ENCODE measurements at places on chromosomes 12 and 14.
A peak's percentile ranks its signal among the peaks of the same experiment; 100 is the strongest.

DNA sequence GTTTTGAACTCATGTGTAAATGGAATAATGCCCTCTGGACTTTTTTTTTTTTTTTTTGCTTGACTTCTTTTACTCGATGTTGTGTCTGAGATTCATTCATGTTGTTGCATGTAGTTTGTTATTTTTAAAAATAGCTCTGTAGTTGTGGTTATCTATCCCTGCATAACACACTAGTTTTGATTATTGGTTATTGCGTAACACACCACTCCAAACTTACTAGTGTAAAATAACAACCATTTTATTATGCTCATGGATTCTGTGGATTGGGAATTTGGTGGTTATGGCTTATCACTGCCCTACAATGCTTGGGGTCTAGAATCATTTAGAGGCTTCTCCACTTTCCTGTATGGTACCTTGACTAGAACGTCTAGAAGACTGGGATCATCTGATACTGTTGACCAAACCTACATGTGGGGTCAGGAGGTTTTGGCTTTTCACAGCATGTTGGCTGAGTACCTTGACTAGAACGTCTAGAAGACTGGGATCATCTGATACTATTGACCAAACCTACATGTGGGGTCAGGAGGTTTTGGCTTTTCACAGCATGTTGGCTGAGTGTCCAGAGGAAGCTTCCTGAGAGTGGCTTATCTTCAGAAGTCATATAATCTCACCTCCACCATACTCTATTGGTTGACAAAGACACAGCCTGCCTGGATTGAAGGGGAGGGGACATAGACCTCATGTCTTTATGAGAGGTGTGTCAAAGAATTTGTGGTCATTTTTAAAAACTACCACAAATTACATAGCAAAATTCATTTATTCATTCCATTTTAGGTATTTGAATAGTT, 11.6 kb downstream of the VRK1 start:
- DNase-seq: no peak

- DNase-seq: no peak
Measured at GRCh38 chr14:71711619-71712018, 220.6 kb upstream of the RGS6 start.

DNA sequence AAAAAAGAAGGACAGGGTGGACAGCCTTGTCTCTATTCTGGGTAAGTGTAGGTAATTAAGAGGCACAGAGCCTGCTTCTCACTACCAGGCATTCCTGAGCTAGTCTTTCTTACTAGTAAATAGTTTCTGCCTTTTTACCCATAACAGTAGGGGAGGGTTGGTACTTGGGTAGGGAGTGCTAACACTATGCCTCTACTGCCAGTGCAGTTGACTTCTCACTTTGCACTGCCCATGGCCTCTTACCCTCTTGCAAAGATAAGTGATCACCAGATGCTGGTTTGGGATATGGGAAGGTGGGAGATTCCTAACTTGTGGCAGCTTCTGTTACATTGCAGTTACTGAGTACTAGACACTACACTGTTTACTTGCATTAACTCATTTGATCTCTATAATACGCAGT, 11.6 kb downstream of the AHSA1 start:
- DNase-seq: no peak

DNA sequence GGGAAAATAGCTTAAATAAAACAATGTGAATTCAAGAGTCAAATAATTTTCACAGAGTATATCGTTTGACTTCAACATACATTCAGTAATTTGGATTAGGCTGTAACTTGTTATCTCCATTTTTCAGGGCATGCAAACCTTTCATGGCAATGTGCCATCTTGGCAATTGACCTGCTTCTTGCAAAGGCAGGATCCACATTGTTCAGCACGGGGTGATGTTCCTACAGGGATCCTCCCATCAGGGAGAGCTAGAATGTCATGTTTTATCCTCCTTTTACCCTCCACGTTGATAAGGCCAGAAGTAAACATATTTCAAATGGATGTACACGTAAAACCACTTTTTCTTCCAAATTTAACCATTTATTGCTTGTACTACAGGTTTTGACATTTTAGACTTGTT, 314.4 kb downstream of the GALC start:
- no peak for DNase-seq

DNA sequence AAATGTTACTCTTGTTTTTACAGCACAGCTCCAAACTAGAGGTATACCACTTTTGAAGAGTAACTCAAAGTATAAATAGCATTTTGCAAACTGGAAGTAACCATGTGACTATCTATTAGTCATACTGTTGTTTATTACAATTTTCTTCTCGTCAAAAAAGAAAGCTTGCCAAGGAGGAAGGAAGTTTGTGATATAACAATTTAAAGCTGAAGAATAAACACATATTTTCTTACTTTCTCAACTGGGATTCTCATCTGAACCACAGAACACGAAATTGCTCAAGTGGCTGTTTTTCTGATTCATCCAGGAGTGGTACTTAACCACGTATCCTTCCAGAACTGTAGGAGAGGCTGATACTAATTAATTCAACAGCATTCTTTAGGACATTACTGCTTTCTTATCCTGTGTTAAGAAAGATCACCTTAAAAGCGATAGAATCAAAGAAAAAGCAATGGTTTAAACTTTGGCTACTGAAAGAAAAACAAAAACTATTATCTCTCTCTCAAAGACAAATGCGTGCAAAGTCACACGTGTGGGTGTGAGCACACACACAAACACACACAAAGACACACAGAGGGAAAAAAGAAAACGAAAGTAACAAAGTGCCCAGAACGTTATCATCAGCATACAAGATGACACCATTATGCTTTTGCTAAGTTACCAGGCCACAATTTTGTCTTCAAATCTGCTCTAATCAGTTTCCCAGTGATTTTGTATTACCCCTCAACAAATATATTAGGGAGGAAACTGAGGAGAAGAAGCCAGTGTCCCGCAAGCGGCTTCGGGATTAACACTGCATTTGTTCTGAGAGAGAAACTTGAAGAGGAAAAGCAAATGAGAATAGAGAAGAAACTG, at the start of gene CLEC2B:
TSS of gene CLEC2B (minus strand) at position 48 of the 855 bp plus-strand sequence.
- no peak for DNase-seq

- DNase-seq: no peak
Measured at GRCh38 chr14:104800015-104800770, 708 bp upstream of the ZBTB42 start.

- no peak for DNase-seq
Measured at GRCh38 chr14:104389326-104390220, 190.0 kb upstream of the C14orf180 start.

GRCh38 chr12:64522316-64522715, 70.4 kb downstream of the TBK1 start:
- no peak for DNase-seq

DNA sequence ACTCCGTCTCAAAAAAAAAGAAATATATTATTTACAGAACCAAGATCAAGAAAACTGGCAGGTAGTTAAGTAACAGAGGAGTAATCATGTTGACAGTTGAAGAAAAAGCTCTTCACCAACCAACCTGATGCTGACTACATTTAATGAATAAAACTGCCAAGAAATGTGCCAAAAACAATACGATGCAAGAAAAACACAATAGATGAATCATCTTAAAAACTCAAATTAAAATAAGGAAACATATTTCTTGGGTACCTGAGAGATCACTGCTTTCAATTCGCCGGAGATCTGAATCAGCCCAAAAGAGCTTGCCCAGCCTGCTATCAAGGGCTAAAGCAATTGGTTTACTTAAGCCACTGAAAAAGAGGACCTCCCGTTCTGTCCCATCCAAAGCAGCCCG, 76.4 kb downstream of the BCL2L14 start:
- no peak for DNase-seq

- no peak for DNase-seq
Measured at GRCh38 chr12:21751517-21751916, 23.0 kb downstream of the KCNJ8 start.

- DNase-seq: no peak
Measured at GRCh38 chr12:80935111-80935510, 2.6 kb downstream of the LIN7A start.

DNA sequence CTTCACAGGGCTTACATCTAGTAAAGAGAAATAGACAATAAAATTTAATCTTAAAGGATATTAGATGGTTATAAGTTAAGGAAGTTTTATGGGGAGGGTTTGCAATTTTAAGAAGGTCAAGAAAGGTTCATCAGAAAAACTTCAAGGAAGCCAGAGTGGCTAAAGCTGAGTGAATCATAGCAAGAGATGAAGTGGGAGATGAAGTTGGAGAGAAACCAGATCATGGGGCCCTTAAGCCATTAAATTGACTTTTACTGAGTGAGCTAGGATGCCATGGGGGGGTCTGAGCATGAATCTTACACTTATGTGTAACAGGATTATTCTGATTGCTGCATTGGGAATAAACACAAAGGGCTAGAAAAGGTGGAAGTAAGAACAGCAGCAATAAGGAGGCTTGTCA, 189.2 kb downstream of the LRIG3 start:
- no peak for DNase-seq

DNA sequence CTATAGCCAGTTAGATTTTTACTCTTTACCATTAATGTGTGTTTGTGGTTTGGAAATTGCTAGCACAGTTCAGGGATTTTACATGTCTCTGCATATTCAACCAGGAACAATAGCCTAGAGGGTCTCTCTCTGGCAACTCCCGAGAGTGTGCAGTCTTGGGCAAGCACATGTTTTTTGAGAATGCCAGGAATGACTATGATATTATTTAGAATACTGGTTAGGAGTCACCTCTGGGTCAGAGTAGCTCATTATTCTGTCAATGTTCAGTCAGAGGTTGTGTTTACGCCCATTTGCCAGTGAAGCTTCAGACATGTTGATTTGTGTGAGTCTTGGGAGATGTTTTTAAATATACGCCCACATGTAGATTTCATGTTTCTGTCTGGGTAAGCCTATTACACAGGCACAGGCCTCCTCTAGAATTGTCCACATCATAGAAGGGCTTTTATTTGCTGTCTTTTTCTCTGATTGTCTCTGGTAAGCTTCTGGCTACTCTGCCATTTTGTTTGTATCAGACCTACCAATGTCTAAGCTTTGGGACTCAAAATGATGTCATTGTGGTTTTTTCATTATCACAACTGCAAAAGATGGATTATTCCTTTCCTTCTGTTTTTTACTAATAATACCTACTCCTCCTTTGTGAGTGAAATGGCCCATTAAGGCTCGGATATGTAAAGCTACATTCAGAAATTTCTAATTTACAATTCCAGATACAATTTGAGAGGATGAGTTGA, 203.1 kb upstream of the PPFIA2 start:
- no peak for DNase-seq

- DNase-seq: peak; percentile 36
Measured at GRCh38 chr14:52473557-52473956, 78.7 kb downstream of the TXNDC16 start.

DNA sequence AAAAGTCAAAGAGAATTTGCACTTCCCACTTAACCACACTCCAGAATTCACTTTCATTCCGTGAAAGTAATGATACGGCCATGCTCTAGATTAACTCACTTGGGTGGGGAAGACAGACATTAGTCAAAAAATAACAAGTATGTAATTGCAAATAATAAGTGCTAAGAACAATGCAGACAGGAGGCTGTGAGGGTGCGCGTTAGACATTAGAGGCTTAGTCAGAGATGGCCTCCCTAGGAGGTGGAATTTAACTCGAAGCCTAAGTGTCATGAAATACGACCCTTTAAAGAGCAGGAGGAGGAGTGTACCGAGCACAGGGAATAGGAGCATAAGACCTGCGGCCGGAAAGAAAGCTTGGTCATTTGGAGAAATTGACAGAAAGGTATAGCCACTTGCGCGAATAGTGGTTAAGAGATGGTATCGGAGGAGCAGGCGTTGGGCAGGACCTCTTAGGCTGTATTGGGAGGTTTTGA, 628 bp downstream of the SNRPF start:
- DNase-seq: no peak

DNA sequence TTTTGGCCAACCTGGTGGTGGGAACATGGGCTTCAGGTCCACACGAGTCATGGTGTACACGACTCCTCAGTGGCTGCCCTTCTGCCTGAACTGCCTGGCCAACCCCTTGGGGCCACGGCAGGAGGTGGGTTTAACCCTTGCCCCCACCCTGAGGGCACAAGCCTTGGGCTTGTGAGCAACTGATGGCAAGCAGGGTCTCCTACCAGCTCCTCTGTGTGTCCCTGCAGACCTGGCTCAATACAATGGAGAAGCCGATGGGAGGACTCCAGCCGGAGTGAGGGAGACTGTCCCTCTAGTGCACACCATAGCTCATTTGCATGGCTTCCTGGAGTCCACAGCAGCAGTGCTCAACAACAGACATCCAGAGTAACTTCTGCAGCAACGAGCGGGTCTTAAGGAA, 28.0 kb downstream of the JAG2 start:
- DNase-seq: no peak

DNA sequence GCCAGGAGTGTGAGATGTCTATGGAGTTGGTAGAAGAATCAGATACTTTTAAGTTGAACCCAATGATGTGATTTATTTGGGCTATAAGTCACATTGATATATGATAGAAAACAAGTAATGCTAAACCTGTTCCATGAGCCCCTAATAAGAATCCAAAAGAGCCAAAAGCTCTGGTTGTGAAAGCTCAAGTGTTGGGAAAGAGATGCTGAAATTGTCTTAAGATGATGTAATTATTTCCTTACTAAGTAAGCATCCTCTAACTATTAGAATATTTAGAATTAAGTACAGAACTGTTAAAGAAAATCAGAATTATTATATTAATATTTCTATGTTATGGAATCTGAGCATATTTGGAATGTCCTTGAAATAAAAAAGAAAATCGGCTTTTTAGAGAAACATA, 17.6 kb upstream of the SLC2A13 start:
- no peak for DNase-seq

DNA sequence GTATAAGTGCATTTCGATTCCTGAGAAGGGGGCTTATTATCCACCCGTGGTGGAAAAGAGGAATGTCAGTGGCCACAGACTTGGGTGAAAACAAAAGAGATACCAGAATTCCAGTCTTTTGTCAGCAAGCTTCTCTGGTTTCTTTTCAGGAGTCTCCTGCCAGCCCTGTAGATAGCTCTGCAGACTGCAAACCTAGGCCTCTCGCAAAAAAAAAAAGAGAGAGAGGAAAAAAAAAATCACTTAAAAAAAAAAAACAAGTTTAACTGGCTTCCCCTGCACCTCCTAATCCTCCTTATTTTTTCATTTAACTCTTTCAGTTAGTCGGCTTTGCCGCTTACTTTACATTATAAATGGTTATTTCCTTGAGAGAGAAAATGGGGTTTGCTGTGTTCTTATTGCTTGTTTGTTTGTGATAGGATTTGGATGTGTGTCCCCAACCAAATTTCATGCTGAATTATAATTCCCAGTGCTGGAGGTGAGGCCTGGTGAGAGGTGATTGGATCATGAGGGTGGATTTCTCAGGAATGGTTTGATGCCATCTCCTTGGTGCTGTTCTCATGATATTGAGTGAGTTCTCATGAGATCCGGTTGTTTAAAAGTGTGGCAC, 170.0 kb downstream of the BCL11B start:
- no peak for DNase-seq
